ENCODE measurements at places on chromosomes 5 and 9.

DNA sequence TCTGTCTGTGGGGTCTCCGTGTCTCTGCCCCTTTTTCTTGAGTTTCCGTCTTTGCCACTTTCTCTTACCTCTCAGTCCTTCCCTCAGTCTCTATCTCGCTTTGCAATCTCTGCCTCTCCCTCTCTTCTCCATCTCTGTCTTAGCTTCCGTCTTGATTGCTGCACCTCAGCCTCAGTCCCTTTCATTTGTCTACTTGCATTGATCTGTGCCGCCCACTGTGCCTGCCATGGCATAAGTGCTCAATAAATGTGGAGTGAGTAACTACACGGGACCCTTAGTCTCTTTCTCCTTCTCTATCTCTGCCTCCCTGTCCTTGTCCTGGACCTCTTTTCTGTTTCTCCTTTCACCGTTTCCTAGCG lies 6.6 kb downstream of the PCDHGC5 start:
- no peak for DNase-seq

- DNase-seq: no peak
Observed at GRCh38 chr5:139371482-139372435, 11.3 kb downstream of the SLC23A1 start.

DNA sequence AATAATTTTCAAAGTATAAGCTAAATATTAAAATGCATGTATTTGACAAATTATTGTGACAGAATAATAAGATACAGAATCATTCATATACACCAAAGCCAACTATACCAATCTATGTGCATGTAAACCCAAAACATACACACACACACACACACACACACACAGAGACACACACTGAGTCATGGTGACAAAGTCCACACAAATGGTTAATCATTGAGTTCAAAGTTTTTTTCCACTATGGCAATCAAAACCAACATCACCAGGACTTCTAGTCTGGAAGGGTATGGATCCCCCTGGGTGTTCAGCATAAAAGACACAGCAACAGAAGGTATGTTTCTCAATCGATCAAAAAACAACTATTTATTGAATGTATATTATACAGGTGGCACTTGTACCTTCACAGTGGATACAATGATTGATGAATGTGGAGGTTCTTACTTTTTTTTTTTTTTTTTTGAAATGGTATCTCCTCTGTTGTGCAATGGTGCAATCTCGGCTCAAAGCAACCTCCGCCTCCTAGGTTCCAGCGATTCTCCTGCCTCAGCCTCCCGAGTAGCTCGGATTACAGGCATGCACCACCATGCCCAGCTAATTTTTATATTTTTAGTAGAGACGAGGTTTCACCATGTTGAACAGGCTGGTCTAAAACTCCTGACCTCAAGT lies 137.0 kb downstream of the PDE4D start:
- DNase-seq: peak; percentile 21

GRCh38 chr9:70110194-70111041 lies 66.8 kb downstream of the MAMDC2 start:
- DNase-seq: no peak

GRCh38 chr5:149935431-149935901 lies 9.1 kb downstream of the PDE6A start:
- no peak for DNase-seq

DNA sequence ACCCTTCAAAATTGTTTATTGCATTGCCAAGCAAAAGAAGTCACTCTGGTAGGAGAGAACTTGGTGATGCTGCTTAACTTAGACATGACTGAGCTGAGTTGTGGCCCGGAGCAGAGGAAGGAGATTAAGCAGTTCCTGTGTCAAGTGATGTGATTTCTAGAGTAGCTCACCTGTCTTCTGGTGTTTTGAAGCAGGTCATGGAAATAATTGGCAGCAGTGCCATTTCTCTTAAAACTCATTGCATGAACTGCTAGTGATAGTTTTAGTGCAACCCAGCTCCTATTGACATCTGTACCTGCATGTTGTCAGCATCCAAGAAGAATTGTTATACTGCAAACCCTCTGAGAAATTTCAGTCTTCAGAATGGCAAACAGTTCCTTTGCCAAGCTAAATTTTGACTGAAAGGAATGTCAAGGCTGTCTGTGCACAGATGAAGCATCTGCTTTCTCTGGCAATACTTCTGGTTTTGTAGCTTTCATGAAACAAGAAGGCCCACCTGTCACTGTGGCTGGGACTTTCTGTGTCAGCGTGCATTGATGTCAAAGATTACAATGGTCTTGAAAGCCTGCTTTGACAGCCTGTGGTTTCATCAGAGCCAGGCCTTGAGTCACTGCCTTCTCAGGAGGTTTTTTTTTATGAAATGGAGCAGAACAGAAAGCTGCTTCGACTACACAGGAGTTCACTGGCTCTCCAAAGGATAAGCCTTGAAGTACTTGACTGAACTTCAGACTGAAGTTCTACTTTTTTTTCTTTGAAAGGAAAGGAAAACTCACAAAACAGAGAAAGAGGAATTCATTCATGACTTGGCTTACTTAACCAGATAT lies 90.6 kb downstream of the RALGPS1 start:
- DNase-seq: peak; percentile 56

GRCh38 chr9:129886226-129887174 lies 51.2 kb downstream of the USP20 start:
- DNase-seq: peak; percentile 17

DNA sequence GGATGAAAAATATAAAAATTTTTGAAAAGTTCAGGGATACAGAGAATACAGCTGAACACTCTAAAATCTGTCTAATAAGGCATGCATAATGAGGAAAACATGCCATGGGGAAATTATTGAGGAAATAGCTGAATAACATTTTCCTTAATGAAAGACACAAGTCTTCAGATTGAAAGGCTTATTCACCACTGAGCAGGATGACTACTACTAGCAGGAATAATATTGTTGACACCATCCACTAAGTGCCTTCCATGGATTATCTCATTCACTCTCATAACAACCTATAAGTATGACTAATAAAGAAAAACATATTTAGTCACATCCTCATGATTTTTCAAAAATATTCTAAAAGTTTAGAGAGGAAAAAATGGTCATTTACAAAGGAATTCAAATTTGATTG lies 96.7 kb upstream of the FER start:
- no peak for DNase-seq

DNA sequence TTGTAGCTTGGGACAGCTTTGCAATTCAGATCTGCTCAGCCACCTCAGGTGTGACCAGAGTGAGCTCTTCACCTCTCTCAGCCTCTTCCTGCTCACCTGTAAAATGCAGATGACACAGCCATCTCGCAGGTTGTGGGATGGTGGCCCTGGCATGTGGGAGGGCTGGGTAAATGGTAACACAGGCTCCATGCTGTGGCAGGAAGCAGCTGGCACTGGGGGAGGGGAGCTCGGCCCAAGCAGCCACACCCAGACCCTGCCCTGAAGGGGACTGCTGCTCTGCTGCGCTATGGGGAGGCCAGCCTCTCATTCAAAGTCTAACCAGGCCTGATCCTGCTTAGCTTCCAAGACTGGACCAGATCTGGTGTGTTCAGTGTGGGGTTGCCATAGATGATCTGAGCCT lies 24.1 kb downstream of the PHF2 start:
- DNase-seq: no peak

DNA sequence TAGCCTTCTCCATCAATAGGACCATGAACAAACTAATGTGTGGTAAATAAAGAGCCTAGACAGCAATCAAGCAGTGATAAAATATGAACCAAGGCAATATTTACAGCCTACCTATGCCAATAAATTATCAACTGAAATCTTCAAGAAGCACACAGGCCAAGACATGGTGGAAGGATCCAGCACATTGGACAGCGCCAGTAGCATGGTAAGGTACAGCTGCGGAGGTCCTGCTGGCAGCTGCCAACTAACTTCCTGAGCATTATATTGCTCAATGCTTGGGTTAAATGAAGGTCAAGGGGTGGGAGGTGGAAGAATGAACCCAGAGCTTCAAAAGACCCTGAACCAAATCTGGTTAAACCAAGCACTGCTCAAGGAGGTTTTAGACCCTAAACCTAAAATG lies 16.5 kb upstream of the SPDL1 start:
- DNase-seq: peak; percentile 39

DNA sequence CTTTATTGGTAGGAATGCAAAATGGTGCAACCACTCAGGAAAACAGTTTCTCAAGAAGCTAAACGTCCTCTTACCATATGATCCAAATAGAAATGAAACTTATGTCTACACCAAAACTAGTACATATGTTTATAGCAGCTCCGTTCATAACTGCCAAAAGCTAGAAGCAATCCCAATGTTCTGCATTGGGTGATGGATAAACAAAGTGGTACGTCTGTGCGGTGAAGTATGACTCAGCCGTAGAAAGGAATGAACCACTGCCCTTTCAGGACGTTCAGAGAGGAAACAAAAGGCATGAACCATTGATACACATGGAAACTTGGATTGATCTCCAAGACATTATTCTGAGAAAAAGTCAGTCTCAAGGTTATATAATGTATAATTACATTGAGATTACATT lies 27.6 kb downstream of the HNRNPH1 start:
- no peak for DNase-seq

- no peak for DNase-seq
Observed at GRCh38 chr5:107634981-107635848, 35.5 kb downstream of the EFNA5 start.

DNA sequence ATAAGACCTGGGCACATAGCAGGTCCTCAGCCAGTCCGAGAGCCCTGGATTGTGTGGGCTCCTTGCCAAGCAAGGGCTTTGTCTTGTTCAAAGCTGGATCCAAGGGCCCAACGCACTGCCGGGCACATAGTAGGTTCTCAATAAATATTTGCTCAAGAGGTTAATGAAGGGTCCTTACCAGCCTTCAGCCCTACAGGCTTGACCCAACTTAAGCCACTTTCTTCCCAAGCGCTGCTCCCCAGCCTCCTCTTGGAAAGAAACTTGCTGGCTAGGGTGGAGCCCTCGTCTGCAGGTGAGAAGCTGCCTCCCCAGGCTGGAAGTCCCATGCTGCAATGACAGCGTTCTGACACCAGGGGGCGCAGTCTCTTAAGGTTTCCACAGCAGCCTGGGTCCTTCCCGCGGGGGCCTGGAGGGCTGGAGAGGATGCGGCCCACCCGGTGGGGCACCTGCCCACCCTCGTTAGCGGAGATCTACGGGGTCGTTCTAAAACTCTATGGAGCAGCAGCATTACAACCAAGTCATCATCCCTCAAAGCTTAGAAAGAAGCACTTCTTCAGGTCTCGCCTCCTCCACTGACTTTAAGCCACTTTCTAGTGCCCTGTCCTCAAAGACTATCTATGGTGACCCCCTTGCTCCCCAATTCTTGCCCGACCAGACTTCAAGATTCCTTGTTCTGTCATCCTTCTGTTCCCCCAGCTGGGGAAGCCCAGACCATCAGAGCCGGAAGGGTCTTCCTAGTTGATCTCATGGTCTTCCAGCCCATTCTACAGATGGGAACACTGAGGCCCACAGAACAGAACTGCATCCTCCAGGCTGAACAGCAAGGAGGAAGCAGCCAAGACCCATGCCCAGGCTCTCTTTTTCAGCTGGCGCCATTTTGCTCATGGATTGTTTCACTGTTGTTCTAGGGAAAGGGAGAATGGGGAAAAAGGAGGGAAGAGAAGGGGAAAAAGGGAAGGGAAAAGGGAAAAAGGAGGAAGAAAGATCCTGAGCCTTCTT lies 115.4 kb downstream of the LHX2 start:
- peak; percentile 76 for DNase-seq

DNA sequence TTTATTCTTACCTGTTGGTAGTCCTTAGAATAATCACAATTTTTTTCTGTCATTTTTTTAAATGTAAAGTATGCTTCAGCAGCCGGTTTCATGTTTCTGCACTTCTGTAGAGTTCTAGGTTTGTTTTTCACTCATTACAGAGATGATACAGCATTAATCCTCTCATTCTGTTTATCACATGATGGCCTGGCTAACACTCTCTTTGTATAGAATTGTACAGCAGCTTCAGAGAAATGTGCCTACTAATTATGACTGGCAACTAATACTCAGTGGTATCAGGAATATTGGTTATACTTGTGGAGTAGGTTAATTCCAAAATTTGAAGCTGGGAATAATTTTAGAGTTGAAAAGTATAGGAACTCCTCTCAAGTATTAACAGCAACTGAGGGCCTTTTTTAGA lies 192.9 kb upstream of the OTULINL start:
- DNase-seq: no peak

Measured in cardiac fibroblast (primary cell).